ENCODE measurements at places on chromosomes 11 and 22.

DNA sequence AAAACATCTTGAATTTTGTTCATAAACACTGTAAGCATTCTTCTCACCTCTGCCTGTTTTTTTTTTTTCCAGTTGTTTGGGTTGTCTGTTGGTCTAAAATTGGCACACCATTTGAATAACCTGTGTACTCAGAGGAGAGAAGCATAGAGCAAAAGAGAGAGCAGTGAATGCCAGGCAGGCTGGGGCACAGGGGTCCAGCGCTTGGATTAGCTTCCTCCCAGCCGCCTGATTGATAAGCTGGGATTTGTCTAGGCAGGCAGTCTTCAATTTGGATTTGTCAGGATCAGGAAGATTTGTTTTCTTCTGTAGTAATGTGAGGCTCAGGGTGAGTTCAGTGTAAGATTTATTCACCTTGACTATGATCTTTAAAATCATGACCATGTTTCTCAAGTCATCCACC lies 59.0 kb downstream of the ARL14EP start:
- DNase-seq: no peak

- no peak for DNase-seq
Observed at GRCh38 chr11:43285826-43286225, 26.0 kb upstream of the API5 start.

DNA sequence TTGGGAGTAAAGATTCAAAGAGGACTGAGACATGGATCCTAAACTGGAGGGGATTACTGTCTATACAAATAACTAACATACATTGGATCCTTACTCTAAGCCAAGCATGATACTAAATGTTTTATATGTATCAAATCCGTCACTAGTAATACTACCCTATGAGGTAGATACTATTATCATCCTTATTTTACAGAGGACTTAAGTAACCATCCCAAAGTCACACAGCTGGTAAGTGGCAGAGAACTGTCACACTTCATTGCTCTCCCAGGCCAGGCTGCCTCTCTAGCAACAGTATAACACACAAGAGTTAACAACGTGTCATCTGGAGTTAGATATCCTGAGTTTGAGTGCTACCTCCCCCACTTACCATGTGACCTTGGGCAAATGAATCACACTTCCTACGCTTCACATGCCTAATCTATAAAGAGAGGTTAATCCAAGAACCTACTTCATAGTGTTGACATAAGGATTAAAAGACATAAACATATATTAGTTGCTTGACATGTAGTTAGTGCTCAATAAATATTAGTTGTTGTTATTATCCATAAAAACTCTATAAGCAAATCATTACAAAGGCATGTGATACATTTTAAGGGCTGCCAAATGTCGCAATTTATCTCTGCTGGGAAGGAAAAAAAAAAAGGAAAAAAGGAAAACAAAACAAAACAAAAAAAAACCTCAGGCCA lies 33.8 kb upstream of the SPON1 start:
- no peak for DNase-seq

- no peak for DNase-seq
Observed at GRCh38 chr22:43883012-43883661, 8.7 kb downstream of the PNPLA5 start.

GRCh38 chr11:2347308-2347830 lies 29.7 kb upstream of the CD81 start:
- DNase-seq: no peak

GRCh38 chr11:134196756-134197155 lies 27.0 kb downstream of the NCAPD3 start:
- DNase-seq: no peak

DNA sequence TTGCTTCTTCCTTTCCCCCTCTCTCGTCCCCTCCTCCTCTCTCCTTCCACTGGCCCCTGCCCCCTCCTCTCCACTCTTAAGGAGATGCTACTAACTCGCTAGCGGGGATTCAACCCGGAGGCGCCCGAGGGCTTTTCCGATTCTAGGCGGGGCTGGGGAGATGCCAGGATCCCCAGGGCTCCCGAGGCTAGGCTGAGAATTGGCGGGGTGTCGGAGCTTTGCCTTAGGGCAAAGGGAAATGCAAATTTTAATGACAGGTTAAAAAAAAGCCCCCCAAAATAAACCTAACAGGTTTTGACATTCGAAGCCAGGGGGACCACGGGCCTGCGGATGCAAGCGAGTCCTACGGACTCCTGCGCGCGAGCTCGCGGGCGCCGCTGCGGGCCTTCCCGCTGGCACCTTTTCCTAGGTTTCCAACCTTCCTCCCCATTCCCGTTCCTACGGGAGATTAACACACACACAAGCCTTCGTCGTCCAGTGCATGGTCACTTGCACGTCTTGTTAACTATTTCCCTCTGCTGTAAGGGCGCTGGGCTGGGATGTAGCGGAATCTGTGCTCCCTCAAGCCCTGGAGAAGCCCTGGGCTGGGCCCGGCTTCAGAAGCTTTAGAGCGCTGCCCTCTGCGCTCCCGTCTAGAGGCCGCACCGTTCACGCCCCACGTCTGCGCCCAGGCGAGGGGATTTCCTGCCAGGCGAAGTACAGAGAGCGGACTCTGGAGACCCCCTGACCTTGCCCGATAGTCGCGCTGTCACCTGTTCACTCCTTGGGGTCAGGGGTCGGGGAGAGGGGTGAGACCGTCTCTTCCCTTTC lies 729 bp upstream of the ALX4 start:
- no peak for DNase-seq

DNA sequence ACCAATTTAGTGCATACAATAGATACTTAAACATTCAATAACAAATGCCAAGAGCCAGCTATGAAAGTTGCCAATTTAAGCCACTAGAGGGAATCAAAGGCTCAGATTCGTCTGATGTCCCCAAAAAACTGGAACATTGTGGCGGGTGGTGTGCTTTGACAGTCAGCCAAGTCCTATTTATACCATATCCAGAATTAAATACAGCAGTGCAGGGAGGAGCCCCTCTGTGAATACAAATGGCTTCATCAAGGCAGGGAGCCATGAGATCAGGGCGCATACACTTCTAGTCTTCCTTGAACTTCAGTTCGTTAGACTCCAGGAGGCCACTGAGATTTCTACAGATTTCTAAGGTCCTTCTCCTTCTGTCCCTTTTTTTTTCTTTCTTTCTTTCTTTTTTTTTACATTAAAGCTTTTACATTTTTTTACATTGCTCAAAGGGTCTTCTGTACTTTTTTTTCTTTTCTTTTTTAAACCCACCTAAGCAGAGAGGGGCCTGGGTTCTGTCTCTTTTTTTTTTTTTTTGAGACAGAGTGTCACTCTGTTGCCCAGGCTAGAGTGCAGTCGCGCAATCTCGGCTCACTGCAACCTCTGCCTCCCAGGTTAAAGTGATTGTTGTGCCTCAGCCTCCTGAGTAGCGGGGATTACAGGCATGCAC lies 41.5 kb upstream of the HSPA8 start:
- peak; percentile 78 for DNase-seq

DNA sequence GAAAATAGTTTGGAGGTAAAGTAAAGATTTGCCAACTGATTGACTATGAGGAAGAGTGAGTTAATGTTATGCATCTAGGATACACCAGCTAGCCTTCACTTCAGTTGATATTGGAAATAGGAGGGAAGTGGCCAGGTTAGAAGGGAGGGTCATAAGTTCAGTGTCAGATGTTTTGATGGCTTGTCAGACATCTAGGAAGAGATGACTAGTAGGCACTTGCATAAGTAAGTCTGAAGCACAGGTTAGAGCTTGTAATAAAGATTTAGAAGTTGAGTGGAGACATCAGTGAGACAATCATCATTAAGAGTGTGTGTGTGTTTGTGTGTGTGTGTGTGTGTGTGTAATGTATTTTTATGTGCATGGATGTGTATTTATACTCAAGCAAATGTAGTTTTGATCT lies 146.1 kb downstream of the OR4C45 start:
- DNase-seq: no peak

- no peak for DNase-seq
Observed at GRCh38 chr11:108926841-108927577, 262.1 kb downstream of the DDX10 start.

DNA sequence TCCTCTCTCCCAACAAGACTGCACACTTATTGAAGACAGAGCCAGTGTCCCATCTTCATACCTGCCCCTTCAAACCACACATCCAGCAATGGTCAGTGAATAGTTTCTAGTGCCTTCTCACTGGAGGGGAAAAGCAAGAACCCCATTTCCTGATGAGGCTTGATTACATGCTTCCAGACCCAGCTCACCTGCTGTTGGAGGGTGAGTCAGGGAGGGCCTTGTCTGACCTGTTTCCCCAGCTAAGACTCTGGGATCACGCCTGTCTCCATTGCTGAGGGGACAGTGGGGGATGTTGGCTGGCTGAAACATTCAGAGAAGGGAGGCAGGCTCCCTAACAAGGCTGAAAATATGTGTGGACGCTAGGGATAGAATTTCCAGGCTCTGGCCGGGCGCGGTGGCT lies 27.5 kb upstream of the ZDHHC13 start:
- DNase-seq: no peak

- no peak for DNase-seq
Observed at GRCh38 chr11:36617543-36618362, 19.7 kb upstream of the RAG2 start.

GRCh38 chr11:76835036-76835435 lies 25.7 kb upstream of the ACER3 start:
- no peak for DNase-seq

DNA sequence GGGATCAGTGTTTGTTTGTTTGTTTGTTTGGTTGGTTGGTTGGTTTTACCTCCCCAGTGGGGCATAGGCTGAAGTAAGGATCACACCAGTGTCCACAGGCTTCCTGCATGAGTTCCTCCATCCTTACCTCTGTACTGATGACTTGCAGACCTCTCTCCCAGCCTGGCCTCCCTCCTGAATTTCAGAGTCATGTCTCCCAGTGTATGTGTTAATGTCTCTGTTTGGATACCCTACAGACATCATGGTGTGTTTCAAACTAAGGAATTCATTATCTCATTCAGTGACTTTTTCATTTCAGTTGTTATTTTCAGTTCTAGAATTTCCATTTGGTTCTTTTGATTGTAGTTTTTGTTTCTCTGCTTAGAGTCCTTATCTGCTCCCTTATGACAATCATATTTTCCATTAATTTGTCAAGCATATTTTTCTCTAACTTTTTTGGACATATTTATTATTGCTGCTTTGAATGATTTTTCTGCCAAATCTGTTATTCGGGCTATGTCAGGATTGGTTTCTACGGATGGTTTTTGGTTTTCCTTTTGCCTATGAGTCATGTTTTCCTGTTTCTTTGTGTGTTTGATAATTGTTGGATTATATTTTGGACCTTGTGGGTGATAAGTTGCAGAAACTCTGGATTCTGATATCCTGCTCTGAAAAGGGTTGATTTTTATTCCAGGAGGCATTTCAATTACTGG lies 23.6 kb downstream of the MYEOV start:
- DNase-seq: no peak

DNA sequence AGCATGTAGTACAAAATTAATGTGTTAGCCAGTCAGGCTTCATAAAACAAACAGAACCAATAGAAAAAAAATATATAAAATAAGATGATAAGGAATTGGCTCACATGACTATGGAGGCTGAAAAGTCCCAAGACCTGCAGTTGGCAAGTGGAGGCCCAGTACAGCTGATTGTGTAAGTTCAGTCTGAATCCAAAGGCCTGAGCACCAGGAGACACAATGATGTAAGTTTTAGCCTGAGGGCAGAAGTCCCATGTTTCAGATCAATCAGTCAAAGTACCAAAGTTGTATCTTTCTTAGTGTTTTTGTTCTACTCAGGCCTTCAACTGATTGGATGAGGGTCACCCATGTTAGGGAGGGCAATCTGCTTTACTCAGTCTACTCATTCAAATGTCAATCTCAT lies 14.3 kb upstream of the OR10D3 start:
- DNase-seq: no peak

DNA sequence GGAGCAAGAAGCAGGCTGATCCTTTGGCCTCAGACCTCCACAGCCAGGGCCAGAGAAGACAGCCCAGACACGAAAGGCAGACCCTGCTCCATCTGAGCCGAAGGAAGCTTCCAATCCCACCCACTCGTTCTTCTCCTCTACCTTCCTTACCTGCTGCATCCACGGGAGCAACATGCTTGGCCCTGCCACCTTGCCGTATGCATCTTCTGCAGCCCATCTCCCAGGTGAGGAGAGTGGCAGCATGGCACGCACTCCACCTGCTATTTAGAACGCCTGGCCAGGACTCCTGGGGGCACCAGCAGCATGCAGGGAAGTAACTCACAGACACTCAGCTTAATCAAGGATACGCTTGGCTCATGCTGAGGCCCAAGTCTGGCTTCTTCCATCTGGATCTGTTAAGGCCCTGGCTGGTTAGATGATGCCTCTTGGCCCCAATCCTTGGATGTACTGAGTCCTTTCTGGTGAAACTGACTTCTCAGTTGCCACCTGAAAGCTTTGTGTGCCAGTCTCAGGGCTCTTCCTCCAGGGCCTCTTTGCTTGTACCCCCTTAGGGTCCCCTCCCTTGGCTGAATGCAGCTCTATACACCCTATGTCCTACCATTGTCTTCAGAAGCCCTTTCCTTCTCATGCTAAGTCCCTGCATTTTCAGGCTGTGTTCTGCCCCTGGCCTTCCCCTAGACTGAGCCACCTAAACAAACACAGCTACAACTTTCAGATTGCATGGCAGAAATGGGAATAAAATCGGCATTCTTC lies 604.9 kb downstream of the BUD13 start:
- no peak for DNase-seq

DNA sequence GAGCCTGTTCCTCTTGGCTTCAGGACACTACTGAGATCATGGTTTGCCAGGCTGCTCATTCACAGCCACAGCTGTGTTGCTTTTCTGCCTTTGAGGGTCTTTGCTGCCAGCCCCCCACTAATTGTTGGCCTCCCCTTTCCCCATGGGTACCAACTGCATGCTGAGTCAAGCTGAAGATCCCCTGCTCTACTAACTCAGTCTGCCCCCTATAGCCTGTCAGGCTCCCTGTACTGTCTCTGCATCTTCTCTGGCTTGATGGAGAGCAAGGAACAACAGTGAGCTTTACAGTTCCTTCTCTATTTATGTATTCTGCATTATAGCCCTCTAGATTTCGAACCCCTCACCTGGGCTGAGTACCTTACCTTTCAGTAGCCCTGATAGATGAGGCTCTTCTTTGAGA lies 257.6 kb upstream of the CADM1 start:
- DNase-seq: no peak

DNA sequence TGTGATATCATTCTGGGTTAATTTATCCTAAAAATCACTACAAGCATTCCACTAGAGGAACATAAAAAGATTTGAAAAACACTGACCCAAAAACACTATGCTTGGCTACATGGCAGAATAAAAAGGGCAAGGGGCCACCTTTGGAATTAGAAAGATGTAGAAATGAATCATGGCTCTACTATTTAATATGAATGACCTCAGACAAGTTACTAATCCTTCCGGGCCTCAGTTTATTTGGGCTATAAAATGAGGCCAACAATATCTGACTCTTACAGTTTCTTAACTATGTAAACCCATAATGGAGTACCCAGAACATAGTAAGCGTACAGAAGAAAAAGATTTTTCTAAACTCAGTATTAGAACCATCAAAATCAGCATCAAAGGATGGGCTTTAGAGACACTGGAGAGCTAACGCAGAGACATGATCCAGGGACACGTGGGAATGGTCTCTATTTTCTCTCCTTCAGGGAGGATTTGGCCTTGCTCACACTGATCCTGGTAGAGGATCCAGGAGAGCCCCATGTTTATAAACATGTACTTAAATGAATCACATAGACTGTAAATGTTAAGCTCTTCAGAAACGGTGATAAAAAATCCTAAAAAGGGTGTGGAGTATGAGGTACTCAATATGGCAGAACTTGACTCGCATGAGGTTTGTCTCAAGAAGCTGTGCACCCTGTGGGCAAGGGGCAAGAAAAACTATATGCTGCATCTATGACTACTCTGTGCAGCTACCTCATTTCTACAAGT lies 288.4 kb upstream of the PITPNB start:
- DNase-seq: no peak

GRCh38 chr22:31969789-31970489 lies 25.6 kb downstream of the YWHAH start:
- peak; percentile 53 for DNase-seq

- no peak for DNase-seq
Observed at GRCh38 chr11:102012946-102013345, 34.3 kb upstream of the CFAP300 start.

All from midbrain (tissue), 1 donor.